Stimulated activated CD8-positive, alpha-beta memory T cell treated with anti-CD3 and anti-CD28 coated beads, Interleukin-7, amount 100 ng/mL, for 1 hour (primary cell): ENCODE measurements at places on chromosomes 7 and 10.

GRCh38 chr10:110420401-110421193, 77.1 kb upstream of the DUSP5 start:
- no peak for DNase-seq

DNA sequence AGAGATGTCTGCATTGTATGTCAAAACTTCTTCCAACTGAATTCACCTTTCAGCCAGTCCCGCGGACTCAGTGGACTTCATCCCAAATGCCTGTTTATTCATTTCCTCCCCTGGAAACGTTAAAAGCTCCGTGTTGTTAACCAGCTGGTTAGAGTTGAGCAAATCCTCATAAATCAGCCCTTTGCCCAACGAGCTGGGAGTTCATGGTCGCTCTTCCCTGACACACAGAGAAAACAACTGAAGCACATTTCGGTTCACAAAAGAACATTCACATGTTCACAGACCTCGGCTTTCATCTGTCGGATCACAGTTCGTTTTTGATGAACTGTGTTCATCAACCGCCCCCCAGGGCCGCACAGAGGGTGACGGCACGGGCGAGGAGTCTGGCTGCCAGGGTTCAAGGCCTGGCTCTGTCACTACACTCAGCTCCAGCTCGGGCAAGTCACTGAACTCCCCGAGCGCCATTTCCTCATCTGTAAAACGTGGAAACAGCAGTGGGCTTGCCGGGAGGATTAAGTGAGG, 62.6 kb downstream of the GLI3 start:
- DNase-seq, result no peak

GRCh38 chr10:104220522-104220921, 11.6 kb downstream of the CFAP43 start:
- no peak for DNase-seq

DNA sequence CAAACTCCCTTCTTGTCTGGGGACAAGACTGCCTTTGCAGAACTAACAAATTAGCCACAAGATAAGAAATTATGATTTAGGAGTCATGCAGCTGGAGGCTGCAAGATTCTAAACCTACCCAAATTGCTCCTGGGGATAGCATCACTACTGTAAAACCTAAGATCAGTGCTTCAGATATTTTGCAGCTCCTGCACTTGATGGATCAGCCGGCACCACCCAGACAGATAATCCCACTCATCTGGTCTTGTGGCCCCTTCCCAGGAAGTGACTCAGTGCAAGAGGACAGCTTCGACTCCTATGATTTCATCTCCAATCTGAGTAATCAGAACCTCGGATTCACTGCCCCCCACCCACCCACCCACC, 181.9 kb downstream of the AKR1D1 start:
- no peak for DNase-seq

GRCh38 chr7:20157456-20157855, 59.7 kb downstream of the MACC1 start:
- no peak for DNase-seq

DNA sequence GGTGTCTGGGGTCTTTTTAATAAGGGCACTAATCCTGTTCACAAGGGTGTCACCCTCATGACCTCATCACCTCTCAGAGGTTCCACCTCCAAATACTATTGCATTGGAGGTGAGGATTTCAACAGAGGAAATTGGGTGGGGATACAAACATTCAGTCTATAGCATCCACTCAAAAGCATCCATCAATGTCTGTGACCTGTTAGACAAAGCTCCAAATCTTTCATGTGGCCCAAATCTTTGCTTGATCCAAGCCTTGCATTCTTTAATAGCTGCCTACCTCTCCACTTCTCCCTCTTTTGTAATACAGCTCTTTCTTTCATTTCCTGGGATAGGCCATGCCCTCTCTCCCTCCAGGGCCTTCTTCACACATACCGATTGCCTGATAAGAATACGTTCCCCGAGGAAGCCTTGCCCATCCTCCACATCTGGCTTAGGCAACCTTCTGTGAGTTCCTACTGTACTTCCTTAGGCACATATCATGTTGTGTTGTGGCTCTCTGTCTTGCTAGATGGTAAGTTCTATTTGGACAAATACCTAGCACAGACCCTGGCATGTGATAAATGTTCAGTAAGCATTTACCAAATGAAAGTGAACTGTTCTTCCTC, 66.1 kb downstream of the CREM start:
- no peak for DNase-seq

DNA sequence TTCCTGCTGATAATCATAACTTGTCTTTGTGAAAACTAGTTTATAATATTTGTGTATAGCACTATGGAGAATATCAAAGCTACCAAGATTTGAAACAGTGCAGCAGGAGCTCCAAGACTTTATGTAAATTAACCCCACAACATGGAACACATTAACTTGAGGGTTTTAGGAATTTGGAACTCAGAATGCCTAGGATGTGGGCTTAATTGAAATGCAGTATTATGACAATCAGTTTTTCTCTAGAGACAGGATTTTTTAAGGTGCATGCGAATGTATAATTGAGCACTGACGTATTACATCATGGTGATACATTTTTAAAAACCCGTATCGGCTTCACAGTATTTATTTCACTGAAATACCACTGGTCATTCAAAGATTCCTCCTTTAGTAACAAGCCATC, 313.1 kb upstream of the DGKB start:
- DNase-seq, result no peak
